ENCODE measurements at places on chromosomes 2 and 18. TPM values are rescaled to one million over a fixed set of nuclear protein-coding genes. Genes with fewer than 3 reads are reported as not detected.
A peak's percentile ranks its signal among the peaks of the same experiment; 100 is the strongest.

The CCDC102B gene
- total RNA-seq: 3.7 TPM

The STPG4 gene
- 0.72 TPM for total RNA-seq

The IL1B gene
- 1.1 TPM for total RNA-seq

The AGPS gene
- 43.7 TPM for total RNA-seq

The RHOB gene
- 387 TPM for total RNA-seq

The NIF3L1 gene
- total RNA-seq: 23.7 TPM

The KIAA2012 gene
- total RNA-seq: not detected

DNA sequence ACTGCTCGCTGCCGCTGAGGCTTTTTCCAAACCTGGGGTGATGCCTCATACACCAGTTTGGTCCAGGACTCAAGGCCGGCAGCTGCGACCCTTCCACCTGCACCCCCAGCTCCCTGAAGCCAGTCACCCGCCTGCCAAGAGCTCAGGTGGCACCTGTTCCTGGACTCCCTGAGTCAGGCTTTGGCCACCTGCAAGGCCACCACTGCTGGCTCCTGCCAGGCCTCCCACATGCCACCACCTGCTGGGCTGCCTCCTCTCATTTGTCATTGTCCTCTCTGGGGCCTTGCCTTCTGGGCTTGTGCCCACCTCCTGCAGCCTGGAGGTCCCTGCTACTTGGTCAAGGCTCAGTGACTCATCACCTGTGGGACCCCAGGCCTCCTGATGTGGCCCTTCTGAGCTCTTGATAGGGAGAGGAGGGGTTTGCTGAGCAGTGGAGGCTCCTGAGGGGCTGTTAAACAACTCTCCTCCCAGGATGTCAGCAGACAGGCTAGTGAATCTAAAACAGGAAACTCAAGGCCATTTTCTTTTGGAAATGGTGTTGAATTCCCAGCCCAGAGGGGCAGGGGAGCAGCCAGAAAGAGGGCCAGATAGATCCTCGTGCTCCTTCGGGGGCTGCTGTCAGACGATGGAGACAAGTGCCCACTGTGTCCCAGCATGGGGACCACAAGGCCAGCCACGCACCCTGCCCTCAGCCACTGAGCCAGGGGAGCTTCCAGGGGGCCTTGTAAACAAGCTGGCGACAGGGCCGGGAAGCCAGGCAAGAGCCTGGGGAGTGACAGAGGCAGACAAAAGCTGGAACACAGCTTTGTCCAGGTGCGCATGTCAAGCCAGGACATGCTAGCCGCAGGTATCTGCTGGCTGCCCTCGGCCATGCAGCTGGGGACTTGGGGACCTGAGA lies 416.8 kb downstream of the LRATD1 start:
- no peak overlapping the region for H3K27ac ChIP-seq
- H3K4me1 ChIP-seq: no peaks in the 10 kb centered on the region
- H3K4me3 ChIP-seq: no peak overlapping the region

DNA sequence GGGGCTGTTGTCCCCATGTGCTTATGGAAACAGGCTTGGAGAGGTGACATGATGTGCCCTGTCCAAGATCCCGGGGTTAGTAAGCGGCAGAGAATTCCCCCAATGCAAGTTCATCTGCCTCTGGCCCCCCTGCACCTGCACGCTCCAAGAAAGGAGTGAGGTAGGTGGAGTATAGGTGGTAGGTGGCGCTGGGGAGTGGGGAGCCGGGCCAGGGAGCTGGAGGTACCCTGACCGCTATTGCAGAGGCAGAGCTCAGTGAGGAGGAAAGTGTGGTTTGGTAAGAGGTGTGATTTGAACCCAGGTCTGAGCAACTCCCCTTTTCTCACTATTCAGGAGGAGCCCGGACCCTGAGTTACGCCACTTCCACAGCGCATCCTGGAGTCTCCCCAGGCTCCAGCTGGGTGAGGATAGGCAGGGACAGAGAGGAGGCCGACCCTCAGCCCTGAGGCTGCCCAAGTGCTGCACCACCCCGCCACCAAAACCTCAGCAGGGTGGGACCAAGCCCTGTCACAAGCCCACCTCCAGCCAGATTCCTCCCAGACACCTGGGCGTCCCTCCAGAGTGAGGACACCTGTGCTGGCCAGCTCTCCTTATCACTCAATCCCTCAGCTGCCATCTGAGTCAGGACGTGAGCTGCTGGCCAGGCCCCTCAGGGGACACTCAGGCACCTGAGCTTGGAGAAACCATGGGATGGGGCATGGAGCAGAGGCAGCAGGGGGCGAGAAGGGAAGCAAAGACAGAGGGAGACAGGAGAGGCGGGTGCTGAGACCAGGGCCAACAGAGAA lies 5.6 kb downstream of the HAAO start:
- H3K4me1 ChIP-seq: peaks cover 31% of the 10 kb centered on the region
- no peaks in the 10 kb centered on the region for H3K36me3 ChIP-seq
- no peak overlapping the region for H3K27ac ChIP-seq
- no peak for DNase-seq
- H3K27me3 ChIP-seq: no peaks in the 10 kb centered on the region

DNA sequence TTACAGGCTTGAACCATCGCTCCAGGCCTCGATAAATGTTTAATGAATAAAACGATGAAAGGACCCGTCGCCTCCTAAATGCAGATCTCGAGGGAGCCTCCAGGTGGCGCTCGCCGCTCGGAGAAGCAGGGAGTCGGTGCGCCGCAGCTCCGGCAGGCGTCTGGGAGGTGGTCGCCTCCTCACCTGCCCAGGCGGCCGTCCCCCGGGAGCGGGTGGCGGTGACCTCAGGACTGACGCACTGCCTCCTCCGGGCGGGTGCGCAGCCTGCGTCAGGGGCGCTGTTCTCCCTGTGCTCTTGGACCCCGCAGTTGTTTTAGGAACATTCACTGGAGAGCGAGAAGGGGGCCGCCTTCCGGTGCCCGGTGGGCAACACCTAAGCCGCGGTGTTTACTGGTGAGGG lies 38.6 kb upstream of the POLE4 start:
- H3K4me1 ChIP-seq: no peaks in the 10 kb centered on the region
- no peaks in the 10 kb centered on the region for H3K27me3 ChIP-seq
- DNase-seq: peak; percentile 86
- peak overlapping the region; percentile 41 for H3K4me3 ChIP-seq
- no peak overlapping the region for H3K27ac ChIP-seq

DNA sequence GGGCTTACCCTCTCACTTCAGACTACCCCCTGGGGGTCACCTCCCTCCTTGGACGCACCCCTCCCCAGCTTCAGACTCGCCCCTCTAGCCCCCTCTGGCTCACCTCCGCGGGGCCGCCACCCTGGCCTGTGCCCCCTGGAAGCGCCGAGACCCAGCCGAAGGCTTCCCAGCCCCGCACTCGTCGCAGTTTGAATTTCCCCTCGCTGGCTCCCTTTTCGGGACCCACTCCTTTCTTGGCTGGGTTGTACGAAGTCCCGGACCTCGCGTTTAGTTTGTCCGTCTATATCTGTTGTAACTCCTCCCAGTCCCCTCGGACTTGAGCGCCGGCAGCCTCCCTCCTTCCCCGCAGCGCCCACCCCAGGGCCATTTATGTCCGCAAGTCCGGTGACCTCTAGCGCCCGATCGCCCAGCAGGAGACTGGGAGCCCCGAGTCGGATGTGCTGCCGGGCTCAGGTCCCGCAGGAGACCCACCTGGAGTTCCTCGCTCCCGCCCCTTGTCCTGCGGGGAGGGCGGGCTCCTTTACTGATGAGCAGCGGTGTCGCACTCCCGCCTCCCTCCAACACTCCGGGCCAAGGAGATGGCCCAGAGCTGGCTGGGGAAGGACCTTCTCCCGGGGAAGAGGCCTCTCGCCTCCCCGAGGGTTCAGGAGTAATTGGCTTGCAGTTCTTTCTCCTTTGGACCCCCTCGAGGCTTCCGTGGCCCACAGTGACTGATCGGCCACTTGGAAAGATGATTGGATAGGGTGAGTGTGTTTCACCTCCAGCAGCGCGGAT lies 692 bp upstream of the RAX start:
- peaks cover 97% of the 10 kb centered on the region for H3K27me3 ChIP-seq
- no peak for DNase-seq
- no peaks in the 10 kb centered on the region for H3K36me3 ChIP-seq
- H3K4me1 ChIP-seq: peaks cover 9% of the 10 kb centered on the region

GRCh38 chr2:191582355-191582754 lies 95.6 kb upstream of the NABP1 start:
- no peak overlapping the region for H3K27ac ChIP-seq
- no peaks in the 10 kb centered on the region for H3K4me1 ChIP-seq
- no peaks in the 10 kb centered on the region for H3K27me3 ChIP-seq
- no peak for DNase-seq
- no peaks in the 10 kb centered on the region for H3K36me3 ChIP-seq
- no peak overlapping the region for H3K4me3 ChIP-seq

DNA sequence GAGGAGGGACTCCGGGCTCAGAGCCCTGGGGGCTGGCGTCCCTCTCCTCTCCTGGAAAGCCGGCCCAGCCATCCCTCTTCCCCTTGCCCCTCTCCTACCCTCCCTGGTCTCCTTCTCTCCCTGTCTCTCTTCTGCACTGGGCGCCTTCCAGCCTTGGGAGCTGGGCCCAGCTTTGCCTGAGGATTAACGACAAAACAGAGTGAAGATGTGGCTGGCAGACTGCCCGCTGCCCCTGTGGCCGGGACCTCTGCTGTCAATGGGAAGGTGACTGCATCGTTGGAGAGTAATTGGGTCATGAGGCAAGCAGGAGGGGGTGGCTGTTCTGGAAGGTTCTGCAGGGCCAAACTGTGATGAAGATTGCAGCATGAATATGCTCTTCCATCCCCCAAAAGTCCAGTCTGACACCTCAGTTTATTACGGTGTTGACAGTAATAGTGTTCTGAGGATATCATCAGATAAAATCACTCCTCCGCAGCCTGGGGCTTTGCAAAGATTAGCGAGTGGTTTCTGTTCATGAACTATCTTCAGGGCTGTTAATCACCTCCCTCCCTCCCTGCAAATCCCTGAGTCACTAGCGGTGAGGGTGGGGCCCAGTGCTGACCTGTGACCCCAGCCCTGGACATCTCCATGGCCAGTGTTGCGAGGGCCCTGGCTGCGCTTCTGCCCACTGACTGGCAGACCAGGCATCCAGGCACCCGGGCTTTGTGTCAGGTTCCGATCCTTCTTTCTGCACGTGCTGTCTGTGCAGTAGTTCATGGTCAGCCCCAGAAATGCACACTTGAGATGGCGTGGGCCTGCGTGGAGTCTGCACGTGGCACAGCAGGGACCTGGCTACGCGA lies 23.0 kb downstream of the RTP5 start:
- no peaks in the 10 kb centered on the region for H3K27me3 ChIP-seq
- no peaks in the 10 kb centered on the region for H3K36me3 ChIP-seq
- no peak overlapping the region for H3K27ac ChIP-seq
- H3K4me1 ChIP-seq: peaks cover 6% of the 10 kb centered on the region

DNA sequence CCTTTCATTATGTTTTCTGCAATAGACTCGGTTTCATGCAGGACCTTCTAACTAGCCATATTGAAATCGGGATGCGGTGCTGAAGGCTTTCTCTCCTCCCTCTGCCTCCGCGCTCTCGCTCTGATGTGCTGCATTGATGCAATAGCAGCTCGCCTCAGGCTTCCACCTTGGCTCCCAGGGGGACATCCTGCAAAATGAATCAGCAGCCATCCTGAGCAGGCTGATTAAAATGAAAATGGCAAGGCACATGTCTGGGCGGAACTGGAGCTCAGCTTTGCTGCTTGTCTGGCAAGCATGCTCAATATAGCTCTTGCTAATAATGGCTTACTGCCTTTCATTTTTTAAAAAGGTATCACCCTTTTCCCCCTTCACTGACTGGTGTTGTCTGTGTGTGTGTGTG lies 806 bp upstream of the MYT1L start:
- no peaks in the 10 kb centered on the region for H3K4me1 ChIP-seq
- H3K27ac ChIP-seq: no peak overlapping the region
- no peak for DNase-seq
- H3K4me3 ChIP-seq: no peak overlapping the region

DNA sequence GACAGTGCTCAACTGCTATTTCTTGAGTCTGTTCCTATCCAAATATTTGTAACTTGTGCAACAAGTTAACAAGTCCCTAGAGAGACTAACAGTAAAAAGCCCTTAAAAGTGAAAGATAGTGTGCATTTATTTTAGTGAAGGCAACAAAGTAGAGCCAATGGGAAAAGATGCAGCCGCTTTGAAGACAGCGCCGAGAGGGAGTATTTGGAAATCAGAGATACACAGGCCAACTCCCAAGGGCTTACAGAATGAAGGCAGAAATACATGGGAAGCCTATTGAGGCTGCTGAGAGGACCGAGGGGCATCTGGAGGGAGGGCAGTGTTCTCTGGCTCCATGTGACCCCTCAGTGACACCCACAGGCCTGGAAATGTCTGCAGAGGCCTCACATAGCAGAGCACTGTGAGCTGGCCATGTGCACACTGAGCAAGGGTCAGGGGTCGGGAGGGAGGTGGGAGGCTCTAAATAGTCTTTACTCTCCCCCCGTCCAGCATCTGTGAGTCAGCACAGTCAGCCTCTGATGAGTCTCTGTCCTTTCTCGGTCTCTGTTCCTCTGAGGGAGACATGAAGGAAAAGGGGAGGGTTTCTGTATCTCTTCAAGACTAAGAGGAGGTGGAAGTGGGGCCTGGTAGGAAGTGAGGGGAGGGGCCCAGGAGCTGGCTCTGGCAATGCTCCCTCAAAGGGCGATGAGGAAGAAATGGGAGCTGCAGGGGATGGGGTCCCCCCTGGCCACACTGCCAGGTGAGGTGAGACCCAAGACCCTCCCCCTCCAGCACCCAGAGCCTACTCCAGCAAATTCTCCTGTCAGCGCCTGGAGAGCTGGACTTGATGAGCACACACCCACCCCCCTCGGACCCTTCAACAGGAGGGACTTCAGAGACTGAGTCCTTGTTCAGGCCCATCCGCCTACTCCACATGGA lies 133.6 kb downstream of the SP3 start:
- DNase-seq: peak; percentile 56
- peaks cover 7% of the 10 kb centered on the region for H3K4me1 ChIP-seq
- H3K27ac ChIP-seq: peak overlapping the region; percentile 3
- H3K36me3 ChIP-seq: no peaks in the 10 kb centered on the region
- H3K4me3 ChIP-seq: no peak overlapping the region

GRCh38 chr18:67421651-67422050 lies 94.9 kb downstream of the DSEL start:
- H3K27me3 ChIP-seq: no peaks in the 10 kb centered on the region
- no peaks in the 10 kb centered on the region for H3K4me1 ChIP-seq
- no peak overlapping the region for H3K27ac ChIP-seq
- no peaks in the 10 kb centered on the region for H3K36me3 ChIP-seq

GRCh38 chr2:1503471-1504310 lies 90.4 kb downstream of the TPO start:
- H3K36me3 ChIP-seq: no peaks in the 10 kb centered on the region
- no peak for DNase-seq
- H3K4me3 ChIP-seq: no peak overlapping the region
- H3K27me3 ChIP-seq: no peaks in the 10 kb centered on the region
- H3K27ac ChIP-seq: no peak overlapping the region
- H3K4me1 ChIP-seq: no peaks in the 10 kb centered on the region

DNA sequence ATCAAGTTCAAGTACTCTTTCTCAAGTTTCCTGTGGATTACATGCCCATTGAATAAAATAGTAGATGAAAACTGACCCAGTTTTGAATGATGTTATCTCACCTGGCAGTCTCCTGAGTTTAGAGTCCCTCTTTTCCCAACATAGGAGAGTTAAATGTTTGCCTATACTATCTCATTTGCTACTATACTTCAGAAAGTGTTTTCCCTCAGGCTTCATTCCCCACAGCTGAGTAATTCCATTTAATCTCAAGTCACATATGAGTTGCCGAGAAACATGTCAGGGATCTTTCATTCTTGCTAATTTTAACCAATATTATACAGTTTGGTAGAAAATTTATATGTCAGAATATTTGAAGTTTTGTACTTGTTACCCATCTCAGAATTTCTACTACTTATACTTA lies 150.4 kb upstream of the CDH19 start:
- H3K4me1 ChIP-seq: no peaks in the 10 kb centered on the region
- H3K27ac ChIP-seq: no peak overlapping the region
- no peaks in the 10 kb centered on the region for H3K36me3 ChIP-seq
- H3K27me3 ChIP-seq: no peaks in the 10 kb centered on the region

All from hepatocyte (in vitro differentiated cells).